ENCODE measurements at places on chromosomes 3 and 15.

- DNase-seq = no peak
Observed at GRCh38 chr15:59177317-59177660, 29.4 kb upstream of the LDHAL6B start.

DNA sequence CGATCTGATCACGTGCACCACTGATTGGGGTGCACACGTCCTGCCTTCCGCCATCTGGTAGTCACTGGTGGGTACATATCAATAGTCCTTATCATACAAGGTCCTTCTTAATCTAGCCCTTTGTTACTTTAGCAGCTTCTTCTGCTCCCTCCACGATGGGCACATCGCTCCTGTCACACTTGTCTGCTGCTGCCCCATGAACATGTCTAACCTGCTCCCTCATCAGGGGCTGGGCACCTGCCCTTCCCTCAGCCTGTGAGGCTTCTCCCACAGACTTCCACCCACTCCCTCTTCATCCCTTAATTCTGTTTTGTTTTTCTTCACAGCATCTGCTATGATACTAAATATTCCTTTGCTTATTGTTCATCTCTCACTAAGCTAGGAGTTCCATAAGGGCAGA lies 82.5 kb downstream of the UACA start:
- no peak for DNase-seq

DNA sequence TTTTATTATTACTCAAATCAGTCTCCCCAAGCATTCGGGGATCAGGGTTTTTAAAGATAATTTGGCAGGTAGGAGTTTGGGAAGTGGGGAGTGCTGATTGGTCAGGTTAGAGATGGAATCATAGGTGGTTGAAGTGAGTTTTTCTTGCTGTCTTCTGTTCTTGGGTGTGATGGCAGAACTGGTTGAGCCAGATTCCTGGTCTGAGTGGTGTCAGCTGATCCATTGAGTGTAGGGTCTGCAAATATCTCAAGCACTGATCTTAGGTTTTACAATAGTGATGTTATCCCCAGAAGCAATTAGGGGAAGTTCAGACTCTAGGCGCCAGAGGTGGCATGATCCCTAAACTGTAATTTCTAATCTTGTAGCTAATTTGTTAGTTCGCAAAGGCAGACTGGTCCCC lies 20.6 kb upstream of the TRANK1 start:
- no peak for DNase-seq

DNA sequence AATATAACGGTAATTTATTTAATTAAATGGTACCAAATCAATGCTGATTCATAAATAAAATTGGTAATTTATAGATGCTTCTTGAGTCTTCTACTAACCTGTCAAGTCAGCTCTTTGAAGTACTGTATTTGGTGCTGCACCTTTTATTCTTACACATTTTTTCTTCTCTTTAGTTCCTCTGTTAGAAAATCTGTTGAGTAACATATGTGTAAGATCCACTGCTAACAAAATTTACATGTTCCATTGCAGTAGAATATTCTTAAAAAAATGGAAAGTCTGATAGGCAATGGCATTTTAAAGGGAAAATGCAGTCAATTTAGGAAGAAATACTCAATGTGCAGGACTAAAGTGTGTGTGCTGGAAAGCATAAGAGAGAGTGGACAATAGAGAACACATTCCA lies 936.6 kb downstream of the ZPLD1 start:
- DNase-seq = no peak

DNA sequence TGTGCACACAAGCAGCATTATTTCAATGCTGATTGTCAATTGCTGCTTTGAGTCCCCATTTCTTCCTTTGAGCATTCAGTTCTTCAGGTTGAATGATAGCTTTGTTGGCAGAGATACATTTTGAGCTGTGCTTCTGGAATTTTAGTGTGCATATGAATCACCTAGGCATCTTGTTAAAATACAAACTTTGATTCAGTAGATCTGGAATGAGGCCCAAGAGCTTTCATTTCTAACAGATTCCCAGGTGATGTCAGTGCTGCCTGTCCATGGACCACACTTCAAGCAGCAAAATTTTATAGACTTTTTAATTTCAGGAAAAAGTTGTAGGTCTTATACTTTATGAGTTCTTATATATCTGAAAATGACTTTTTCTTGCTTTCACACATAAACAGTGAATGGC lies 131.1 kb downstream of the ADAMTSL3 start:
- no peak for DNase-seq

DNA sequence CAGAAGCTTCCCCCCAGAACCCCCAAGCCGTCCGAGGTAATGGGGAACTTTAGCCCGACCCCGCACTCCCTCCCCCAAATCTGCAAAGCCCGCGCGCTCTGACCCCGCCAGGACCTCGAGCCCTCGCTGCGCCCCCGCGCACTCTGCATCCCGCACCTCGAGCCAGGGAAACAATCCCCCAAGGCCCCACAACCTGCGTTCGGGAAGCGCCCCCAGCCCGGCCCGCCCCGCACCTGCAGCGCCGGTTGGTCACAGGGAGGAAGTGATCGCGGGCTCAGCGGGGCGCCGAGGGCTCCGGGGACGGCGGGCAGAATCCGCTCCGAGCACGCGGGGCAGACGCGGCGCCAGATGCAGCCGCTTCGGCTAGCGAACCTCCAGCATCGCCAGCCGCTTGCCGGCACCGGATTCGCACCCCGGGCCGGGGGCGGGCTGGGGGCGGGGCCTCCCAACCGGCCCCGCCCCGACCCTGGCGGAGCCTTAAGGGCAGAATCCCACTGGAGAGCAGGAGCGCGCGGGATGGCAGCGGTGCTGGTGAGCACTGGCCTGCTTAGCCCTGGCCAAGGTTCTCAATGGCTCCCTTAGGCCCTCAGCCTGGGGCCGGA lies at the start of gene CAMKV:
CAMKV (minus strand) TSS at position 382 of the 602 bp plus-strand sequence. CDS start 7,518 bp downstream, outside the sequence.
- DNase-seq = peak; percentile 18

- peak; percentile 61 for DNase-seq
Observed at GRCh38 chr15:81280696-81281455, 43.1 kb downstream of the STARD5 start.

DNA sequence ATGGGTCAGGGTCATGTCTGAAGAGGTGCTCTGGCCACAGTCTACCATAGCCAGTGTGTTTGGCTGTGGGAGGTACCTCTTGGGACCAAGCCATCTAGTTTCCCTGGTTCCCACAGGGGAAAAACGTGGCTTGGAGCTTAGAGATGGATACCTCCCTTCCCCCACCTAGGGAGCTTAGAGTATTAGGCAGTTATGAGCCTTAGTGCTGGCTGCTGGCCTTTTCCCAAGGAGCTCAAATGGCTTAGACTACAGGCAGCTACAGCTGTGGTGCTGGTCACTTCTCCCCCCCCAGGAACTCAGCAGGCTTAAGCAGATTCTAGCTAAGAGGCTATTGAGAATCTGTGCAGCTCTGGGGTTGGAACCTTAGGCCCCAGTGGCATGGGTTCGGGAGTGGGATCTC lies 591.2 kb downstream of the NSUN3 start:
- DNase-seq = no peak

GRCh38 chr3:2458816-2459215 lies 360.1 kb downstream of the CNTN4 start:
- DNase-seq = no peak

GRCh38 chr15:56749982-56750381 lies 16.7 kb upstream of the ZNF280D start:
- no peak for DNase-seq

GRCh38 chr3:13174011-13174802 lies 101.0 kb upstream of the IQSEC1 start:
- DNase-seq = no peak

DNA sequence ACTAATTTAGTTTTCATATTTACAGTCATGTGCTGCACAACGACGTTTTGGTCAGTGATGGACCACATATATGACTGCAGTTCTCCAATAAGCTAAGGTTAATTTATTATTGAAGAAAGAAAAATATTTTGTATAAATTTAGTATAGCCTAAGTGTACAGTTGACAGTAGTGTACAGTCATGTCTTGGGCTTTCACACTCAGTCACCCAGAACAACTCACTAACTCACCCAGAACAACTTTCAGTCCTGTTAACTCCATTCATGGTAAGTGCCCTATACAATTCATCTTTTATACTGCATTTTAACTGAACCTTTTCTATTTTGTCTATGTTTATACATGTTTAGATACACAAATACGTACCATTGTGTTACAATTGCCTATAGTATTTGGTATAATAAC lies 3.8 kb upstream of the GABRR3 start:
- no peak for DNase-seq

- DNase-seq = no peak
Observed at GRCh38 chr3:111521891-111522290, 20.1 kb upstream of the CD96 start.

GRCh38 chr3:172982736-172983364 lies 158.2 kb downstream of the SPATA16 start:
- peak; percentile 12 for DNase-seq

DNA sequence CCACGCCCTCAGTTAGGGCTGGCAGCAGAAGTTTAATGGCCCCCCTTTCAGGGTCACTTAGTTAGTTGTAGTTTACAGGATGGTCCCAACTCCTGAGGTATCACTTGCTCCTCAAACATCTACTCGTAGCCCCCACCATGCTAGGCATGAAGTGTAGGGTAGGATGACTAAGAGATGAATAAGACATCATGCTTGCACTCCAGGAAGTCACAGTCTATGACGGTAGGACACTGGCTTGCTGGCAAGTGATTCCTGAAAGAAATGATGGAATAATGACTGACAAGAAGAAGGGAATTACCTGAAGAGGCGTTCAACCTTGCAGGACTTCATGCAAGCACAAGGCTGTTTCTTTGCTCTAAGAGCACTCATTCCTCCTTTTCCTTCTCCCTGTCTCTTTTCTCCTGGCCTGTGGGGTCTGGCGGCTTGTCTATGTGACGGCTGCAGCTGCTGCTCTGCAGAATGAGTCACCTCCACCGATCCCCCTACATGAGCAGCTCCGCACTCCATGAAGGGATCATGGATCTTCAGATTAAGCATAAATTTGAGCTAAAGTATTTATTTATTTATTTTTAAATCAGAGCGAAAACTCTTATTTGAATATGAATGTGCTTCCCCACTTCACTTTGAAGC lies 82.9 kb upstream of the BOC start:
- DNase-seq = no peak

- peak; percentile 79 for DNase-seq
Observed at GRCh38 chr3:187741403-187742350, 3.6 kb downstream of the BCL6 start.

GRCh38 chr15:75029378-75030022 lies 6.1 kb downstream of the PPCDC start:
- DNase-seq = peak; percentile 84

DNA sequence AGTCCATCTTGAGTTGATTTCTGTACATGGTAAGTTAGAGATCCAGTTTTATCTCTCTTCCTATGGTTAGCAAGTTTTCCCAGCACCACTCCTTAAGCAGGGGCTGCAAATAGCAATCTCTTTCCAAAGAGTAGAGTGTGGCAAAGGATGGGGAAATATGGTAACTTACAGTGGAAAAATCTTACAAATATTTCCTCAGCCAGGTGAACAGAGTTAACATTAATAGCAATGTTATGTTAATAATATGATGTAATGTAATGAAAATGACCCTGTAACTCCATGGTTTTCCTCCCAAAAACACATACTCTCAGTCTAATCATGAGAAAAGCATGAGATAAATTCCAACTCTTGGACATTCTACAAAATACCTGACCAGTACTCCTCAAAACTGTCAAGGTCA lies 30.4 kb downstream of the FSIP1 start:
- no peak for DNase-seq

- DNase-seq = no peak
Observed at GRCh38 chr3:78368636-78369345, 1328.9 kb downstream of the ROBO2 start.

GRCh38 chr15:39706206-39706605 lies 76.4 kb downstream of the FSIP1 start:
- DNase-seq = no peak

DNA sequence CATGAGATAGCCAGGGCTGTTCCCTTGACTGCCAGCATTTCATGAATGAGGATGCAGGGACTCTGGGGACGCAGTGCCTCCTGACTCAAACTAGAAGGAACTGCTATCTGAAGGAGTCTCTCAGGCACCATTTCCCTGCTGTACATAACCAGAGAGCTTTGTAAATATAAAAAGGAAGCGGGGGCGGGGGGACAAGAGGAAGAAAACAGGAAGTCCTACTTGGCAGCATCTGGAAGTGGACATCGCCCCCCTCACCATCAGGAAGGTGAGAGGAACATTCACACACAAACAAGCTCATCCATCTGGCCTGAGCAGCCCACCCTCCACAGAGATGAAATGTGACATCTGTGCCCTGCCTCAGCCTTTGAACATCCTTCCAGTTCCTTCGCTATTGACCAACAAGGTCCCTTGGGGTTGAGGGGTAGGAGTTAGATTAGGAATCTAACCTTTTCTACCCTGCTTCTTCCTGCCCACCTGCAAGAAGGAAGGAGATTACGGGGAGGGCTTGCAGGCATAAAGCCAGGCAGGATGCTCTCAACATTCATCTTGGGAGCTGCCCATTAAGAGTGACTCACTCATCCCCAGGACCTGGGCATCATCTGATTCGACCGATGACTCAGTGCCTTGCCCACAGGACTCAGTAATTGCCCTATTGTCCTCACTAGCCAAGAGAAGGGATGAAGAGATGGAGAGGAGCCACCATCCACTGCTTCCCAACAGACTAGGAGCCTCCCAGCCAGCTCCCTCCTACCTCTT lies 31.9 kb downstream of the SH3BP5 start:
- DNase-seq = no peak

DNA sequence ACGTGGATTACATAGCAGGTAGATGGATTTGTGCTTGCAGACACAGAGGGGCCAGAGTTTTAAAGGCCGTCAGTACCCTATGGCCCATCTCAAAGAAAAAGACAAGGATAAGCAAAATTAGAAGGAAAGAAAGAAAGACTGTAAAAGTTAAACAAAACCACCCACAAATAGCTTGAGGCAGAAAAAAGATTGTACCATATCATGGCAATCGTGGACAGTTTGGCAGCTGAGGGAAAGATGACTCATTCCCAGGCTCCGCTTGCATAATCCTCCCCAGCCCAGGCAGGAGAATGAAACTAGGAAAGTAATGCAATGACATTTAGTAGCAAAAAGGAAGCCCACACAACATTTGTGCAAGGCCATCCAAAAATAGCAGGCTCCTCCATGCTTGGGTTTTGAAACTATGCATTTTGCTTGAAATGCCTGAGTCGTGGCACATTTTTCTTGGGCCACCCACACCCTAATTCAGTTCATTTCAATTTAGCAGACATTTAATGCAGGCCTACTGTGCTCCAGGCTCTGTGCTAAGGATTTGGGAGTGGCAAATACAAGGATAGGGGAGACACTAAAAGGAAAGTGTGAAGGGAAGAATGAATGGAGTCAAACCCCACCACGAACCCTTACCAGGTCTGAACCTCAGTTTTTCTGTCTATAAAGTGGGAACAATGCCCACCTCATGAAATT lies 40.9 kb upstream of the SMAD3 start:
- DNase-seq = peak; percentile 40

DNA sequence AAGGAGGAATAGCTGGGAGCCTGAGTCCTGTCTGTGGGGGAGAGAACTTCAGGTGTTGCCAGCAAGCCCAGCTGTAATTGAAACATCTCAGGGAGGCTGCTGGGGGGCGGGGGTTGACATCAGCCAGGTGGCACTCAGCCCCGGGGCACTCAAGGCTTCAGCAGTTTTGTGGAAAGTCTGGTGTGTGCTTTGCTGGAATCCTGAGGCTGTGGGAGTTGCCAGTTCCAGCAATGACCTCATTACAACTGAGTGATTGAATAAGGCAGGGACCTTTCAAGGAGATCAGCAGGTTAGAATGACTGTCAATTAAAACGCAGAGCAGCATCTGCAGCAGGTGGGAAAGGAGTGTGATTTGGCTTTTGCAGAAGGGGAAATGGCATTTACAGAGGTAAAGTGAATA lies 75.7 kb downstream of the FAM43A start:
- no peak for DNase-seq

Measured in cerebellar cortex (tissue), 1 donor.